CD4-positive, alpha-beta T cell treated with Interleukin-17A for 4 hours (primary cell): ENCODE measurements at places on chromosomes 7 and 10.

GRCh38 chr10:83680470-83680891 lies 458.8 kb upstream of the GHITM start:
- no peak for DNase-seq

- no peak for DNase-seq
Observed at GRCh38 chr7:105782391-105783042, 93.9 kb downstream of the ATXN7L1 start.

DNA sequence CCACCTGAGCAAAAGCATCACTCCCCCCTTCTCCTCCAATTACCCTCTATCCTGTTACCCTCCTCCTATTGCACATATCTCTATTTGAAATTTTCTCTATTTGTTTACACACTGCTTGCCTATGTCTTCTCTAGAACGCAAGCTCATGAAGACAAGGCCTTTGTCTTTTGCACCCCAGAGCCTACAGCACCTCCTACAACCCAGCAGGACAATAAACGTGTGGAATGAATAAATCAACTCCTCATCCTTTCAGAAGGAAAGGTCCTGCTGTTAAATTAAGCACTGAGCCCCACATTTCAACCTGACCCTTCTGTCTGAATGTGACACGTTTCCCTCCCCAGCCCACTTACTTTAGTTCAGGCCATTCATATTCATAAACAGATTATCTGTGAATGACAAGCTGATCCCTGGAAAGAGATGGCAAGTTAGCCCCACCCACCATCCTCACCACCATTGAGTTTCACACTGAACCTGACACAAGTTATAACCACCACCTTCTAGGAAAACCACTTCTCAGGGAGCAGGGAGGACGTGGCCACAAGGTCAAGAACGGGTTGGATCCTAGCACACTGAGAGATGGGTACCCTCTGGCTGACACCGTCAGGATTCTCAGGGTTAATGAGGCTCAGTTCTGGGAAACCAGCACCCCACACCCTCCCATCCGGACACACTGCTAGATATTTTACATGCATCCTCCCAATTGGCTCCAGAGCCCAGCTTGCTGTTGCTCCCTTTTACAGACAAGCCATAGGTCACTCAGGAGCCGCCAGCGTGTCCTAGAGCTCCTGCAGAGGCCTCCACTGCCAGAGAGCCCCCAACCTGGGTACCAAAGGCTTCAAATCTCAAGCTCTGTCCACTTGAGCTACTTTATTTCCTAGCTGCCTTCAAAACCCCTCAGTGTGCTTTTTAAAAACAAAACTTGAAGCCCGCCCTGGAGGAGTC lies 934 bp downstream of the PRTFDC1 start:
- peak; percentile 23 for DNase-seq

- no peak for DNase-seq
Observed at GRCh38 chr7:47252675-47253074, 329.2 kb downstream of the TNS3 start.

DNA sequence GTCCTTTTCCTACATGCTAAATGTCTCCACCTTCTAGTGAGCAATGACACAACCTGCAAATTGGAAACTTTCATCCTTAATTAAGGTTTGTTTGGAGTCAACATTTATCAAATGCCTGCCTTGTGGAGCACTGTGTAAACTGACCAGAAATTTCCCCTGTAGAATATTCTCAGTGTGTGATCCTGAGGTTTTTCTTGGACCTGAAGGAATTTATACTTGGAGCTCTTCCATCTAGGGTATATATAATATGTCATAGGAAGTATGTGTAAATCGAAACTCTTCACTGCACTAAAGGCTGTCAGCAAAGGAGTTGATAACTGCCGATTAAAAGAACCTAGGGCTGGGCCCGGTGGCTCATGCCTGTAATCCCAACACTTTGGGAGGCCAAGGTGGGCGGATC lies 152.4 kb downstream of the NSUN6 start:
- no peak for DNase-seq

GRCh38 chr7:134865001-134865845 lies 85.8 kb downstream of the CALD1 start:
- peak; percentile 61 for DNase-seq

DNA sequence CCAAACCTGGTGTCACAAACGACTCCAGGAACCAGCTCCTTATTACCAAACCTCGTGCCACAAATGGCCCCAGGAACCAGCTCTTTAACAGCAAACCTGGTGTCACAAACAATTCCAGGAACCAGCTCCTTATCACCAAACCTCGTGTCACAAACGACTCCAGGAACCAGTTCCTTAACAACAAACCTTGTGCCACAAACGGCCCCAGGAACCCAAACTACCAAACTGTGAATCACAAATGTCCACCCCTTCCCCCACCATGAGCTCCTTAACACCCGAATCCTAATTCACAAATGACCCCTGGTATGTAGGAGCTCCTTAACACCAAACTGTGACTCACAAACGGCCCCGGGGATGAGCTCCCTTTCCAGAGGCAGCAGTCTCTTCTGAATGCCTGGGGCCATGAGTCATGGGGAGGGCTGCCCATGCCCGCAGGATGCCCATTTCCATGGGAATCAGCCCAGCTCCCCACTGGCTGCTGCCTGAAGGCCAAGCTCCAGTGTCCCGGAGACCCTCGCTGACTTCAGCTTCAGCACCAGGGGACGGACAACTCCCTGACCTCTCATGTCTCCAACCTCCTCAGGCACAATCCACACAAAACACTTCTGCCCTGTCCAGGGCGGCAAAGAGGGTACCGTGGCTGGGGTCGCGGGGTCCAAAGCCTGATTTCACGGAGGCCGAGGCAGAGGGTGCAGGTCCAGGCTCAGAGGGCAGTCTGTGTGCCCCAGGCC lies 213.1 kb downstream of the ELFN1 start:
- no peak for DNase-seq

DNA sequence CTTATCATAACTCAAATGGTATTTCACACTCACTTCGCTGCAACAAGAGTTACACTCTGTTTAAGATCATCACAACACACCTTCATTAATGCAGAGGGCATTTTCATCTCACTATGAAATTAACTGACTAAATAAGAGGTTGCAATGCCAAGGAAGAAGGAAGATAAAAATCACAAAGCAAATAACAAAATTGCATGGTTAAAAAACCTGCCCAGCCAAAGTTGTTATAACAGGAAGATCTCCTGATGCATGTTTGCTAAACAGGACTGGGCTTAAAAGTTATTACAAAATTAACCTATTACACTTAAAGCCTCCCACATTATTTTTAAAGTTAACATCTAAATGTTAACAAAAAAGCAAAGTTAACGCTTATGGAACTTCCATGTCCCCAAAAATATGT lies 11.8 kb downstream of the FAM13C start:
- no peak for DNase-seq

DNA sequence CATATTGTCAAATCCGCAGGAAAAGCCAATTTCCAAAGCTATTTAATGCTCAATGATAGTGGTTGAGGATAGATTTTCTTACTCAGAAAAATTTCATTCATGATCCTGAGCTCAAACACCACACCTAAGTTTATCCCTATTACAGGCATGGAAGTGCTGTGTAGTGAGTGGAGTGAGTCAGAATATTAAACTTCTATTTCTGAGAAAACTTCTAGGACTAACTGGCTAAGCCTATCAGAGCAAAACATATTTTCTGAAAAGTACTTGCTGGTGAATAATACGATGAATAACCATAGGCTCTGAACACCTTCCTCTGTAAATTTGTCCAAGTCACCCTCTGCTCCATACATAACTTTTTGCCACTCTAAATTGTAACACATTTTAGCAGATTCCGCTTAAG lies 221.5 kb downstream of the SUGCT start:
- no peak for DNase-seq

DNA sequence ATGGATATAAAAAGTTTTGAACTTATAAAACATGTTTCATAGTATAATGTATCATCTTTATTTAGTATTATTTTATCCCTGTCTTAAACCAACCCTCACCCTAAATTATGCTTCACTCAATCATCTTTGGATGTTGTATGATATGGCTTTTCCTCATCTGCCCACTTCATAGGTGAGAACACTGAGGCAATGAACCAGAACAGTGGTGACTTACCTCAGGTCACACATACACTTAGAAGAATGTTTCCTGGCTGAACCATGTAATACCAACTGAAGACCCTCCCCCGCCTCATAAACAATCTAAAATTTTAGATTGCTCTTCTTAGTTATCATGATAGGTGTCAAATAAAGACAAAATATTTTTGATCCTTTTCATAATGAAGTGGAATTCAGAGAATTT lies 22.6 kb upstream of the STOX1 start:
- DNase-seq, result no peak

DNA sequence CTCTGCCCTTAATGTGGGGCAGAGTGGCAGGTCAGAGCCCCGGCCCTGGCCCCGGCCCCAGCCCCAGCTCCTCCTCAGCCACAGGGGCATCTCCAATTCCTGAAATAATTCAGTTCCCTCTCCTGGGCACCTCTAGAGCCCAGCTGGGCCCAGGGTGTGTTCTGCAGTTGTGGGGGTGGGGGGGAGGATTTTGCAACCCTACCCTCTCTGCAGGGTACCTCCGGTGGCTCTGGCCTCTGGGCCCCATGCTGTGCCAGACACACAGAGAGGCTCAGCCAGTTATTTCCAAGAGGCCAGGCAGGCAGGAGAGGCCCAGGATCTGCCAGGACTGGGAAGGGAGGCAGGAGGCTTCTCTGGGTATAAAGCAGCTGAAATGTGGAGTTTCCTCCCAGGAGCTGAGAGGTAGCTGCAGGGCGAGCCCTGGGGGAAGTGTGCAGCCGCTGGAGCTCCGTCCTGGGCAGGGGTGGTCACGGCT lies 47.9 kb downstream of the PWWP2B start:
- no peak for DNase-seq

GRCh38 chr10:122508021-122508420 lies 46.7 kb downstream of the HTRA1 start:
- DNase-seq, result no peak

DNA sequence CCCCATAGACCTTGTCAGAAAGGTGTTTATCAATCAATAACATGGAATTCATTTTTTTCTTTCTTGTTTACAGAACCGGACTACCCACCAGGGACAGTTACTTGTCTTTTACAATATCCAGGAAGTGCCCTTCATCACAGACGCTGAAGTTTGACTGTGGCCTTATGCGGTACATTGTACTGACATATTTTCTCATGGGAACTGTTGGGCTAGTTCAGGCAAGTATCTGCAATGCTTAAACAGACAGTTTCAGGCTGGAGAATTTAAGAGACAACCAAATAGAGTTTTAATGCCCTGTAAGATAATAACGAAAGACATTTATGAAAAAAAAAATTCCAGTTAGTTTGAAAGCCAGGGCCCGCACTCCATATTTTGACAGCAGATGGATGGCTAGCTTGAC lies 246.4 kb downstream of the GATA3 start:
- DNase-seq, result no peak

GRCh38 chr10:67912331-67912946 lies 28.0 kb downstream of the SIRT1 start:
- no peak for DNase-seq

GRCh38 chr10:118903251-118903650 lies 126.3 kb upstream of the NANOS1 start:
- DNase-seq, result no peak

GRCh38 chr7:157044943-157045660 lies 34.6 kb upstream of the MNX1 start:
- DNase-seq, result no peak

GRCh38 chr7:149670288-149670687 lies 103.1 kb downstream of the ZNF467 start:
- no peak for DNase-seq

- peak; percentile 78 for DNase-seq
Observed at GRCh38 chr7:129367700-129368388, 66.4 kb upstream of the STRIP2 start.

DNA sequence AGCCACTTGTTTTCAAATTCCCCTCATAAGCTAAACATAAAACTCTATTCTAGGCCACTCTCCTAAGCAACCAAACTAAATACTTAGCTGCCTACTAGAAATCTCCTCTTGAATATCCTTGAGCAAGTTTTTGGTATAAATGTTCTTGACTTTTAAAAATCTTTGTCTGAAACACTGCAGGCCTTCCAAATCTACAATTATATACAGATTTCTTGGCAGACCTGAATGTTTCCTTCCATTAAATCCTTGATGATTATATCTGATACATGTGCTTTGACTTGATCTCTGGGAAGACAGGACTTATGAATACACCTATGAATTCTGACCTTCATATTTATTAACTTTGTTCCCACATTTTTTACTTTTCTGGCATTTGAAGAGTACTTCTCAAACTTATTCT lies 314.5 kb downstream of the CACNA2D1 start:
- DNase-seq, result no peak

GRCh38 chr10:62581351-62581750 lies 207.2 kb downstream of the ZNF365 start:
- DNase-seq, result no peak

DNA sequence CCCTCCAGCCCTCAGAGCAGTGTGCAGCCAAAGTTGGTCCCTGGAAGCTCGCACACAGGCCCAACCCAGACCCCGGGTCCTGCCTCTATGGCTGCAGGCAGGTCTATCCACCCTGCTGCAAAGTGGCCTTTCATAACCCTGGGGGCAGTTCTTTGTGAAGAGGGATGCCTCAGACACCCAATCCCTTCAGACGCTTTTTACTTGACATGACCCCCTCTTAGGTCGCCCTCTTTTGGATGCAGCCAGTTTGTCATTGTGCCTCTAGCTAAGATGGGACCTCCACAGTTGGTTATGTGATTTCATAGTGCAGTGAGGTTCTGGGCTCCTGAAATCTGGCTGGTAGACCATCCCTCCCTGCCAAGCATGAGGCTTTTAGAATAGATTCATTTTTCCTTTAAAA lies 27.3 kb downstream of the SMKR1 start:
- DNase-seq, result no peak

- DNase-seq, result no peak
Observed at GRCh38 chr10:123463181-123463580, 203.0 kb upstream of the GPR26 start.
